HCT116 (cell line): ENCODE measurements at places on chromosomes 11 and 22.

- no peak for DNase-seq
Observed at GRCh38 chr11:19347911-19348310, 107.2 kb upstream of the E2F8 start.

DNA sequence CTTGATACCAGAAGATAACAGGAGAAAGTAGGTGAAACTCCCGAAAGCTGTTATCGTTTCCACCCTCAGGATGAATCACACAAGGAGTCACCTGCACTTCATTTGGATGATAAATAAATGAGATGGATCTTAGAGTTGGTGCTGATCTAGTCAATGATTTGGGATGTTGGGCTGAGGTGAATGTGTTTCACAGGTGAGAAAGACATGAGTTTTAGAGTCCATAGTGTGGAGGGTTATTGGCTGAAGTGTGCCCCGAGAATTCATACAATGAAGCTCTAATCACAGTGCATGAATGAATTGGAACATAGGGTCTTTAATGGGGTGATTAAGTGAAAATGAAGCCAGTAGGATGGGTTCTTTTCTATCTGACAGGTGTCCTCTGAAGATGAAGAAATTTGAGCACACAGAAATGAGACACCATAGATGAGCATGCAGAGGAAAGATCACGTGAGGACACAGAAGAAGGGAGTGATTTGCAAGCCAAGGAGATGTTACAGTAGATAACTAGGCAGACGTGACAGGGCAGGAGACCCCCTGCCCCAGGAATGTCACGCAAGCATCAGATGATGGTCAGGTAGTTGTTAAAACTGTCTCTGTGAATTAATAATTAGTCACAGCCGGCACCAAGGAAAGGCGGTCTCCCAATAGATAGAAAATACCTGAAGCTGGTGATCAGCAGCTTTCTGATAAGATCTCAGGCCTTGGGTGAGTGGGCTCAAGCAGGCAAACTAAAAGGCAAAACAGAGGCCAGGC, 60.3 kb upstream of the IGLL5 start:
- no peak for DNase-seq

DNA sequence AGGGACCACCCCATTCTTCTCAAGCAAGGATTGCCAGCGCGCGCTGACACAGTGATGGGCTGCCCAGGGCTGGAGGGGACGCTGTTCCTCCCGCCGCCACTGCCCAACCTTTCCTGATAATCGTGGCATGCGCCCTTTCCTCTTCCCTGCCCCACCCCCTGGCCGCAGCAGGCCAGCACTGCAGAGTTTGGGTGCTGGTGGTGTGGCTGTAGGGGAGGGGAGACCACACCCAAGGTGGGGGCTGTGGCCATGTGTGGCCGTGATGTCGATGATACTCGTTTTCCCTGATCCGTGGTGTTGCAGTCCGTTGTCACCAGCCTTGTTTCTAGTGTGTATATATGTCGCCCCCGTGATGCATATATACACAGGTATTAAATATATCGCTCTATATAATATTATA, 22.8 kb upstream of the TEF start:
- DNase-seq = no peak

DNA sequence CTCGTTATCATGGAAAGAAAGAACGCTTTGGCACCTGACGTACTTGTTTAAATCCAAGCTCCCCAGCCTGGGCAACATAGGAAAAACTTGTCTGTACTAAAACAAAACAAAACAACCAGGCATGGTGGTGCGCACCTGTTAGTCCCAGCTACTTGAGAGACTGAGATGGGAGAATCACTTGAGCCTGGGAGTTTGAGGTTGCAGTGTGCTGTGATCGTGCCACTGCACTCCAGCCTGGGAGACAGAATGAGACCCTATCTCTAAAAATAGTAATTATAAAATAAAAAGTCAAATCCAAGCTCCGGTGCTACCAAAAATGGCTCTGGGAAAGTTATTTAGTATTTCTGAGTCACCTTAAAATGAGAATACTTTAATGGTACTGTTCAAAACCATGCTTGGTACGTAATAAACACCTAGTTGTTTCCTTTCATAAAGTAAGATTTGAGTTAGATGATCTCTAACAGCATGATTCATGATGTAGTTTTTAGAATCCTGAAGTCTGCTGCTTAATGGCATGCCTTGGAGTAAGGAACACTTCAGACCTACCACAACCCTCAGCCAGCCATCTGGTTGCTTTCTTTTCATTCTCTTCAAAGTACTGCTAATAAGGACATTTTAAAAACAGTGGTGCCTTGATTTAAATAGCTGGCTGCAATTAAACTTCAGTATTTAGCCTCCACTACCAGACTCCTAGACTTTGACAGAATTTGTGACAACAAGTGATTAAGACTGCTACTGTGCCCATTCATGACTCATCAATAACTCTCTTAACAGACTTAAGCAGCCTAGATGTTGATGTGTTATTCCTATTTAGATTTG, 8.4 kb downstream of the PPME1 start:
- no peak for DNase-seq

- DNase-seq = no peak
Observed at GRCh38 chr11:62572431-62572830, 1.3 kb downstream of the EEF1G start.
